Skin of body (tissue), 3 donors: ENCODE measurements at places on chromosomes 1 and 21. TPM values are rescaled to one million over a fixed set of nuclear protein-coding genes. Genes with fewer than 3 reads are reported as not detected.
A peak's percentile ranks its signal among the peaks of the same experiment; 100 is the strongest.

DNA sequence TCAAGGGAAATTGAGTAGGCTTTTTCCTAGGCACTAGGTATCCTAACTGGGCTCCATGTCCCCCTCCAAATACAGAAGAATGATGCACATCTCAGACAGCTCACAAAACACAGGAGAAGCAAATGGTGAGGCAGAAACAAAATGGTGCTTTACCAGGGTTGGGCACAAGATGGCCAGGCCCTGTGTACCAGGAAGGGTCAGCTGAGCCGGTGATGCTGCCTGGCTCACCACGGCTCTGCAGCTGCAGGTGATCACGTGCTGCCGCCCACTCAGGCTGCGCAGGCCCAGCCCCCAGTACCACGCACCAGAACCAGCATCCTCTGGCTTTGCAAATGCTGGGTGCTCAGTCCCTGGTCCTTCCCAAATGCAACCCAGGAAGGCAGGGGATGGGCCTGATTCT is 993 bp upstream of the DSCAM start:
- DNase-seq, result no peak

GRCh38 chr1:161071886-161072371 is 2.2 kb upstream of the ARHGAP30 start:
- DNase-seq, result no peak

GRCh38 chr1:22105611-22106207 is 37.2 kb downstream of the WNT4 start:
- DNase-seq, result peak; percentile 42

Gene SLC30A10
- total RNA-seq, result 0.49 TPM

Gene SYT6
- 0.10 TPM for total RNA-seq
